H1 (cell line): ENCODE measurements at places on chromosomes 5 and 9. TPM values are rescaled to one million over a fixed set of nuclear protein-coding genes. Genes with fewer than 3 reads are reported as not detected.

PDE8B gene
- polyA plus RNA-seq, result 0.20 and 0.32 TPM in 2 replicates

CREBRF gene
- polyA plus RNA-seq, result 0.86 and 1.2 TPM in 2 replicates

GRCh38 chr9:124871156-124871561 is 9.2 kb downstream of the ARPC5L start:
- no peaks in the 10 kb centered on the region for H3K27me3 ChIP-seq
- peaks cover 12% of the 10 kb centered on the region for H3K36me3 ChIP-seq
- DNase-seq, result no peak

- H3K27me3 ChIP-seq, result no peaks in the 10 kb centered on the region
- H3K27ac ChIP-seq, result no peak overlapping the region
- H3K4me3 ChIP-seq, result no peak overlapping the region
- no peak for DNase-seq
- H3K36me3 ChIP-seq, result no peaks in the 10 kb centered on the region
These were observed 161.7 kb upstream of the STK32A start for GRCh38 chr5:147073098-147073497.

GRCh38 chr5:132055441-132055807 is 5.0 kb upstream of the IL3 start:
- no peaks in the 10 kb centered on the region for H3K27me3 ChIP-seq
- DNase-seq, result no peak
- no peaks in the 10 kb centered on the region; the same call in 1 of the 2 replicates for H3K4me1 ChIP-seq
- no peaks in the 10 kb centered on the region for H3K36me3 ChIP-seq
- H3K4me3 ChIP-seq, result no peak overlapping the region
